ENCODE measurements at places on chromosomes 12 and 14.

GRCh38 chr12:18165889-18166288 lies 75.9 kb upstream of the RERGL start:
- DNase-seq, result no peak

GRCh38 chr14:72649603-72650227 lies 244.2 kb downstream of the DPF3 start:
- DNase-seq, result no peak

DNA sequence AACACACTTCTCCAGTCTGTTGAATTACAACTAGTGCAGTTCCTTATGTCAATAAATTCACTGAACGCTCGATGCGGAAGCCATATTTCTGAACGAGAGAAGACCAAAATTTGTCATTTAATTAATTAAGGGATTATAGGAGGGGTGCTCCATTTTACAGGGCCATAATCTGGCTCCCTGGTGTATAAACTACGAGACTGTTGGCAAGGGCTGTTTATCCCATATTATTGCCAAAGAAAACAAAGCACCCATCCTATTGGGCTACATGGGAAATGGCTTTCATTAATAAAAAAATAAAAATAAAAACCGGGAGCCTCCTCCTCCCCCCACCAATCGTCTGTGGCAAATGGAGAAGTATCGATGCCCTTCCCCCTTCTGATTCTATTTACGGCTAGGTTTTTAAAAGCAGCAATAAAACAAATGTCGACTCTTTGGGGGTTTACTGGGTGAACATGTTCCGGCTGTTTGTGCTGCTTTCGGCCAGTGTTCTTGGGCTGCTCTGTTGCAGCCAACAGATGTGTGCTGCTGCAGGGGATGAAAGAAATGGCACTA lies 24.8 kb downstream of the ATF7 start:
- DNase-seq, result no peak

GRCh38 chr14:104081951-104082464 lies 3.5 kb upstream of the ASPG start:
- DNase-seq, result no peak

DNA sequence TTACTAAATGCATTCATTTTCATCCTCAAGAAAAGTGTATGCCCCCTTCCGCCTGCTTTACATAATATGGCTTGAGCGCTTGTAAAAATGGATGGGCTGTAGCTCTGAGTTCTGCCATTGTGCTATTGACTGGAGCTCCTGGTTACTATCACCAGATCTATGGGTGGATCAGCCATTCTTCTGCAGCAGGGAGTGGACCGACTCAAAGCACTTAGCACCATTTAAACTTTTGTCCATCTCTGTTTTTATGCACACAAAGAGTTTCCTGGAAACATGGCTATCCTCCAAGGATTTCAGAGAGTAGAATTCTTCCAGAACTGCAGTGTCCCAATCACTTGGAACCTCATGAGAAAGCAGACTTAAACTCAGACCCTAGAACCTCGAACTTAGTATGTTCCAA lies 4.5 kb upstream of the NUMB start:
- no peak for DNase-seq

GRCh38 chr14:67533754-67534085 lies 630 bp downstream of the PLEKHH1 start:
- DNase-seq, result no peak

GRCh38 chr12:48197549-48197970 lies 5.5 kb downstream of the OR10AD1 start:
- DNase-seq, result no peak

DNA sequence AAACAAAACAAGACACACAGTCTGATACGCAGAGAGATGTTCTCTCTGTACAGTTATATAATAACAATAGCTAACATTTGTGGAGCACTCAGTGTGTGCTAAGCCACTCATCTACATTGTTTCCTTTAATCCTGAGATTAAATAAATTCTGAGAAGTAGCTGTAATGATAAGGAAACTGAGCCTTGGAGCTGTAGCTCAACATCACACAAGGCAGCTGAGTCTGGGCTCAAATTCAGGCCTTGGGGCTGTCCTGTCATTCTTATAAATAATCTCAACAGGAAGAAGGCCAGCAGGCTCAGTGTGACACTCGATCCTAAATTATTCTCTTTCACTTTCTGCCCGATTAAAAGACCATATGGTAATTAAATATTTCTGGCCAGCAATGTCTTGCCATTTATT lies 24.5 kb downstream of the CDKN1B start:
- no peak for DNase-seq

DNA sequence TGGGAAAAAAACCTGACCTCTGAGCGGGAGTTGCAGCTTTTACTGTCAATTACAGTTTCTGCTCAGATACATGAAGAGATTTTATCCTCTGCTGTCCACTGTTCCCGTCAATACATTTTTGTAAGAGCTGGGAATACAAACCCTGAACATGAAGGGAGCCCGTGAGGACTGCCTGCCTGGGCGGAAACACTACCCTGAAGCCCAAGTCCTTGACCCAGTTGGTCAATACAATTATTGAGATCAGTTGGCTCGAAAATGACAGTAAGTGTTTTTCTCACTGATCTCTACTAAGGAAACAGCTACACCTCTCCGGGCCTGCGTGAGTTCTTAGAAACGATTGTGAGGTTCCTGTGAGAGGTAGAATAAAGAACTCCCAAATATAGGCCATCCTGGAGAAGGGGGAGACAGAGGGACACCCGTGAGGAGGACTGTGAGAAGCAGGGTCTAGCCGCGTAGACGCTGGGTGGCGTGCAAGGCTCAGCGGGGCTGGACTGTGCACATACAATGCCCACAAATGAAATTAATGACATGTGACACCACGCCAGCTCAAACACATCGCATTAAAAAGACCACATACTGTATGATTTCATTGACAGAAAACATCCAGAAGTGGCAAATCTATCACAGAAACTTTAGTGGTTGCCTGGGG lies 509.5 kb downstream of the TMEM132D start:
- DNase-seq, result no peak

Data from forelimb muscle (tissue), 1 donor.